Activated CD4-positive, alpha-beta T cell treated with anti-CD3 and anti-CD28 coated beads, Interleukin-2, amount 50 U/mL, for 1 hour (primary cell): ENCODE measurements at places on chromosomes 1 and 21.

- no peak for DNase-seq
Observed at GRCh38 chr1:97505816-97506215, 415.0 kb downstream of the DPYD start.

- DNase-seq: no peak
Observed at GRCh38 chr1:117026361-117026760, 24.8 kb downstream of the CD101 start.

GRCh38 chr1:40567825-40568224 lies 36.4 kb downstream of the ZNF684 start:
- DNase-seq: no peak

GRCh38 chr1:173042806-173043205 lies 7.9 kb downstream of the TNFSF18 start:
- DNase-seq: no peak

DNA sequence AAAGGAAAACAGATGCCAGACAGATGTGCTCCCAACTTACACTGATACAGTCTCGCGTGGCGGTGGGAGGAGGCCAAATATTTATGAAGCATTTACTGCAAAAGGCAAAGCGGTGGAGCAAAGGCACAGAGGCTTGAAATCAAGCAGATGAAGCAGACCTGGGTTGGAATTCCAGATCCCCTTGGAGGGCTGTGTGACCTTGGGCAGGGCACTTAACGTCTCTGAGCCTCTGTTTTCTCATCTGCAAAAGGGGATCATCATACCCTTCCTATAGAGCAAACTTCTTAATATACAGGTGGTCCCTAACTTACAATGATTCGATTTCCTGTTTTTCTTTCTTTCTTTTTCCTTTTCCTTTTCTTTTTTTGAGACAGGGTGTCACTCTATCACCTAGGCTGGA lies 54.1 kb downstream of the IGSF21 start:
- DNase-seq: no peak

- DNase-seq: no peak
Observed at GRCh38 chr1:116429821-116430374, 56.9 kb downstream of the ATP1A1 start.

GRCh38 chr1:112981426-112981825 lies 25.4 kb upstream of the SLC16A1 start:
- DNase-seq: no peak

- DNase-seq: no peak
Observed at GRCh38 chr1:94335950-94336349, 82.2 kb upstream of the ABCD3 start.

- no peak for DNase-seq
Observed at GRCh38 chr1:10639775-10640578, 156.5 kb downstream of the CASZ1 start.
